ENCODE measurements at places on chromosomes 1 and 21.

DNA sequence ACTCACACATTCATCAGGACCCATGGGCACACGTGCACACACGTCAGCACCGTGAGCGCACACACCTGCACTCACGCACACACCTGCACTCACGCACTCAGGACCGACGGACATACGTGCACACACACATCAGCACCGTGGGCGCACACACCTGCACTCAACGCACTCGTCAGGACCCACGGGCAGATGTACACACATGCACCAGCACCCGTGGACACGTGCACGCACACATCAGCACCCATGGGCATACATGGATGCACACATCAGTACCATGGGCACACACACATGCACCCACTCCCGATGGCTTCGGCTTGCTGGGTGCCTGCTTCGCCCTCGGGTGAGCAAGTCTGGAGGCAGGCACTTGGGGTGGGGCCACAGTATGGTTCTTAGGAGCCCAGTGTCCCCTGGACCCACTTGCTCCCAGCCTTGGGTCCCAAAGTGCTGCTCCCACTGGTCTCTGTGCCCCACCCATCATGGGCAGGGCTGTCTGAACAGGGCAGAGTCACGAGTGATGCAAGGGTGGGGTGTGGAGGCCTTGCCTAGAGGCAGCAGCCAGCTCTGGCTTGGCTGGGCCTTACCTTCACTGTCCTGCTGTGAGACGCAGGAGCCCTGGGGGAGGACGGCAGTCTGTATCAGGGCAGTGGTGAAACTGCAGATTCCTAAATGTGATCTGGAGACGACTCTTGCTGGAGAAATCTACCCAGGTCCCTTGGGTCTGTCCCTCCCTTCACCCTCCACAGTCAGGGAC is 49.8 kb downstream of the SKI start:
- no peak for DNase-seq

DNA sequence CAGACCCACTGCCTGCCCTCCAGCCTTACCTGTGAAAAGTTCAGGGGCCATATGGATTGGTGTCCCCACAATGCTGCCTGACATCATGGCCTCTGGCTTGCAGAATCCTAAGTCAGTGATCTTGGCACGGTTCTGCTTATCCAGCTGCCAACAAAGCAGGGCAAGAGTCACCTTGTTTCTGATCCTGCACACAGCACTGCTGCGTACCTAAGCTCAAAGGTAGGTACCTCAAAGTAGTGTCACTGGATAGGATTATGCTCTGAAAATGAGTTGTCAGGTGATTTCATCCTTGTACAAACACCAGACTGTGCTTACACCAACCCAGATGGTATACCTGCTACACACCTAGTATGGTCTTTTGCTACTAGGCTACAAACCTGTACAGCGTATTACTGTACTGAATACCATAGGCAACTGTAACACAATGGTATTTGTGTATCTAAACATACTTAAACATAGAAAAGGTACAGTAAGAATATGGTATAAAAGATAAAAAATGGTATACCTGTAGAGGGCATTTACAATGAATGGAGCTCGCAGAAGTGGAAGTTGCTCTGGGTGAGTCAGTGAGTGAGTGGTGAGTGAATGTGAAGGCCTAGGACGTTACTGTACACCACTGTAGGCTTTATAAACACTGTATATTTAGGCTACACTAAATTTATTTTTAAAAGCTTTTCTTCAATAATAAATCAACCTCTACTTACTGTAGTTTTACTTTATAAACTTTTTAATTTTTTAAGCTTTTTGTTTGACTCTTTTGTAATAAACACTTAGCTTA is 29.1 kb upstream of the RBBP5 start:
- no peak for DNase-seq

GRCh38 chr1:61097722-61098121 is 15.4 kb downstream of the NFIA start:
- no peak for DNase-seq

DNA sequence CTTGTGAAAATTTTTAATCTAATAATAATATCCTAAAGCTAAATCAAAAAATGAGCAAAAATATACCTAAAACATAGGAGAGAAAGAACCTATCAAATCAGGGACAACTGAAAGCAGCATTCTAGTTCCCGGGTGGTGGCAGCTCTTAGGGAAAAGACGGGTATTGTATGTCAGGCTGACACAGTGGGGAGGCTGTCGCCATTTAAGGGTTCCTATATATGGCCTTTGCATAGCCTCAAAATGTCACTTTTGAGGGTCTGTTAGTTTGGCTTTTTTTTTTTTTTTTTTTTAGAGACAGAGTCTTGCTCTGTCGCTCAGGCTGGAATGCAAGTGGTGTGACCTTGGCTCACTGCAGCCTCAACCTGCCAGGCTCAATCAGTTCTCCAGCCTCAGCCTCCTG is 6.0 kb downstream of the CLSTN1 start:
- DNase-seq = no peak

Data from RWPE1 (cell line).